ENCODE measurements at places on chromosomes 7 and 10.

- peaks cover 38% of the 10 kb centered on the region for H3K4me1 ChIP-seq
- H3K27me3 ChIP-seq = peaks cover 16% of the 10 kb centered on the region
- H3K36me3 ChIP-seq = peaks cover 27% of the 10 kb centered on the region
- H3K27ac ChIP-seq = no peak overlapping the region
Measured at GRCh38 chr7:37921876-37922275, 1.4 kb downstream of the EPDR1 start.

GRCh38 chr7:7512861-7513597 lies 22.6 kb downstream of the COL28A1 start:
- H3K4me3 ChIP-seq = no peak overlapping the region
- no peaks in the 10 kb centered on the region for H3K36me3 ChIP-seq
- H3K27me3 ChIP-seq = no peaks in the 10 kb centered on the region
- H3K27ac ChIP-seq = peak overlapping the region; percentile 45
- DNase-seq = peak; percentile 26

- H3K4me3 ChIP-seq = no peak overlapping the region
- no peaks in the 10 kb centered on the region for H3K27me3 ChIP-seq
- H3K27ac ChIP-seq = no peak overlapping the region
- no peaks in the 10 kb centered on the region for H3K4me1 ChIP-seq
Measured at GRCh38 chr10:22370320-22370719, 25.0 kb downstream of the SPAG6 start.

DNA sequence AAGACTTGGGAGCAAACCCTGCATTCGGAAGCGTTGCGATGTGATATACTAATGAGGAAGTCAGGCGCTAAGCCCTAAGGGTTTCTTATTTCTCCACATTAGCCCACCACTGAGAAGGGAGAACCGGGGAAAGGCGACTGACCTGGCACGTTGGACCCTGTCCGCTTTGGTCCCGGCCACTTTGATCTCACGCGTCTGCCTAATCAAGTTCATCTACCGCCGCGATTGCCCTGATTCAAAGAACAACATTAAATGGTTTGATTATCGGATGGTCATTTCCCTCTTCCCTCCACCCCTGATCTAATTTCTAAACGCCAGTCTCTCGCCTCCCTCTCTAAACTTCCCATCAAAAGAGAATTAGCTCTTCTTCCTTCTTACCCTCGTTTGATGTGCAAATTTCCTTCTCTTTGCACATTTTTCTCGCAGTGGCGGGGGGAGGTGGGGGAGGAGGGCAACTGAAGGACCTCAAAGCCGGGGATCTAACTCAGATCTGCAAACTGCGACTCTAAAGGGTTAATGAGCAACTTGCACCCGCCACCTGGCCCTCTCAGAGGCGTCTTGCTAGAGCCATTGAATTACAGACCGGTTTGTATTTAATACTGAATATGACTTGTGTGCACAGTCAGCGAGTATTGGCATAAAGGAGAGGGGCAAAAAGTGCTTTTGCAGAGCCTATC lies 687 bp upstream of the DKK1 start:
- H3K4me3 ChIP-seq = peak overlapping the region; percentile 87
- H3K27me3 ChIP-seq = no peaks in the 10 kb centered on the region
- peaks cover 43% of the 10 kb centered on the region for H3K4me1 ChIP-seq
- peak overlapping the region; percentile 74 for H3K27ac ChIP-seq
- DNase-seq = peak; percentile 37

DNA sequence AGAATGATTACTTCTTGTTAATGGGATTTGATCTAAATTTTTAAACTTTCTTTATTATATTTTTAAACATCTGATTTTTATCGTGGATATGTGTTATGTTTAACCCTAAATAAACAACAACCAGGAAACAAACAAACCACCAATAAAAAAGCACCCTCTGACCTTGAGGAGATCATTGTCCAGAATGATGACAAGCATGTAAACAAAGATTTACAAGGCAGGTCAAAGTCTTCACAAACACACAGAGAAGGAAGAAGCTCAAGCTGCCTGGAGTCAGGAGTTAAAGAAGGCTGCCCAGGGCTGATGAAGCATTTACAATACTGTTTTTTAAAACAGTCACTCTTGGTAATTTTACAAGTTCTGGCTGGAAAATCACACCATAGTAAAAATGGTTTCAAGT lies 31.0 kb upstream of the EGFR start:
- no peaks in the 10 kb centered on the region for H3K27me3 ChIP-seq
- no peak overlapping the region for H3K27ac ChIP-seq
- no peaks in the 10 kb centered on the region for H3K36me3 ChIP-seq
- peaks cover 25% of the 10 kb centered on the region for H3K4me1 ChIP-seq
- DNase-seq = no peak
- no peak overlapping the region for H3K4me3 ChIP-seq

DNA sequence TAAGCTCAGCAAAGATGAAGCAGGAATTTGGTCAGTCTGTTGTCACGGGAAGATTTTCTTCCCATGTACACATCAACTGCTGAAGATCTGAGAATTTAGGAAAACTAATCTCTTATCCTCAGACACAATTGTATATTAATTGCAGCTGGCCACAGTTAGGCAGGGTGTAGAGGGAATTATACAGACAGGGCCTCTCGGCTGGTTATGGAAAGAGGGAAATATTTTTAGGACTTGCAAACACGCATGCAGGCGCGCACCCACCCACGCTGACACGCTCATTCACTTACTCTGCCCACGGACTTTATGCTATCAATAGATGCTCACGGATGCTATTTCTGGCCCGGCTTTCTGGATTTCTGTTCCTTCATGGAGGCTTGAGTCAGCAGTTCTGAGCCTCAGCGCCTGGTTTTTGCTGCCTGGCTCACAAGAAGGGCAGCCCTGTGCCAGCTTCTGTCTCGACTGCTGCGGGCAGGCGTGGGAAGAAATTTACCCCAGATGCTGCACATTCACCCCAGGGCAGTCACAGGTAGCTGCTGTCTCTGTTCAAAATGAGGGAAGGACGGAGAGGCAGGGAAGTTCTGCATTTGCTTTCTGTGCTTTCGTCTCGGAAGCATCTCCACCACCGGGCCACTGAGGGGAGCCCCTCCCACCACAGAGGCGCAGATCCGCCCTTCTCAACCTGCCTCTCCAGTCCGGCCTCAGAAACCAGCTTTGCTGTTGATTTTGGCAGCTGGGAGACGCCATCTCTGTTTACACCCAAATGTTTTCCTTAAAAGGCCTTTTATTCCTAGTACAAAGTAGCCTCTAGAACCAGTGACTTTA lies 116.3 kb upstream of the BTBD16 start:
- no peaks in the 10 kb centered on the region for H3K36me3 ChIP-seq
- no peak overlapping the region for H3K27ac ChIP-seq
- no peaks in the 10 kb centered on the region for H3K27me3 ChIP-seq
- H3K4me3 ChIP-seq = no peak overlapping the region
- DNase-seq = no peak

DNA sequence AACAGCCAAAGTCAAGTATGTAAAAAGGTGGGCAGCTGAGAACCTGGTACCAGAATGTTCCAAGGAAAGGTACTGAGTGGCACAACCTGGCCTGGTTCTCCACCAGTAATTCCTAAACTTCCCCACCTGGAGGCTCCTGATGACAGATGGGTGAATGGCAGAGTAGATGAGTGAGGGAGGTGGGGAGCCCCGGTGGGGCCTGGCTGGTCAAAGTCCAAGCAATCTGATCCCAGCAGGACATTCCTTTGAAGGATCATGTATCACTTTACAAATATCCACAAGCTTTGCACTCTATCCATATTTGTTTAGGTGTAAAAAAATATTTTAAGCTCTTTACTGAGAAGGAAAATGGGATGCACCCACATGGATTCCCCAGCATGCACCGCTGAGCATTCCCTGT lies 250.2 kb downstream of the DPP6 start:
- no peaks in the 10 kb centered on the region for H3K4me1 ChIP-seq
- H3K27me3 ChIP-seq = no peaks in the 10 kb centered on the region
- H3K36me3 ChIP-seq = no peaks in the 10 kb centered on the region
- H3K27ac ChIP-seq = no peak overlapping the region
- no peak overlapping the region for H3K4me3 ChIP-seq
- DNase-seq = no peak

- no peaks in the 10 kb centered on the region for H3K27me3 ChIP-seq
- peak within 1 kb of the TSS; percentile 93 for H3K27ac ChIP-seq
- H3K36me3 ChIP-seq = peaks cover 23% of the 10 kb centered on the region
- peaks cover 9% of the 10 kb centered on the region for H3K4me1 ChIP-seq
Measured at GRCh38 chr7:156640257-156640948, at the start of gene RNF32. RNF32 (plus strand) TSS chr7:156640774; CDS start chr7:156643878, 3,104 bp downstream.

- no peaks in the 10 kb centered on the region for H3K36me3 ChIP-seq
- H3K4me1 ChIP-seq = no peaks in the 10 kb centered on the region
- H3K27me3 ChIP-seq = no peaks in the 10 kb centered on the region
- no peak for DNase-seq
Measured at GRCh38 chr7:136228171-136228570, 251.0 kb upstream of the MTPN start.

DNA sequence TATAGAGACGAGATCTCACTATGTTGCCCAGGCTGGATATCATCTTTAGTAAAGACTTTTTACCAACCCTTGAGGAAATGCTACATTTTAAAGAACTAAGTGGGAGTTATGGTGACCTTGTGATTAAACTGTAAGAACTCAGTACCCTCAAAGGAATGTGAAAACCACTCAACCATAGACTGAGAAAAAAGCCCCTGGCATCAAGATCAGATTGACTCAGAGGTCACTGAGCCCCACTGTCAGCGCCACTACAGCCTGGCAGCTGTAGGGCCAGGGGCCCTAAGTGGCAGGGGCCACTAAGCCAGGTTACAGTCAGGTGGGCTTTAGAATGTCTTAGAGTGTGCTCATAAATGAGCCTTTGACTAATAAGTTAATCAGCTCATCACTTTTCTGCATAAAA lies 55.9 kb downstream of the APBB1IP start:
- H3K27me3 ChIP-seq = no peaks in the 10 kb centered on the region
- no peaks in the 10 kb centered on the region for H3K36me3 ChIP-seq
- H3K27ac ChIP-seq = no peak overlapping the region
- peaks cover 25% of the 10 kb centered on the region for H3K4me1 ChIP-seq
- no peak for DNase-seq
- no peak overlapping the region for H3K4me3 ChIP-seq

DNA sequence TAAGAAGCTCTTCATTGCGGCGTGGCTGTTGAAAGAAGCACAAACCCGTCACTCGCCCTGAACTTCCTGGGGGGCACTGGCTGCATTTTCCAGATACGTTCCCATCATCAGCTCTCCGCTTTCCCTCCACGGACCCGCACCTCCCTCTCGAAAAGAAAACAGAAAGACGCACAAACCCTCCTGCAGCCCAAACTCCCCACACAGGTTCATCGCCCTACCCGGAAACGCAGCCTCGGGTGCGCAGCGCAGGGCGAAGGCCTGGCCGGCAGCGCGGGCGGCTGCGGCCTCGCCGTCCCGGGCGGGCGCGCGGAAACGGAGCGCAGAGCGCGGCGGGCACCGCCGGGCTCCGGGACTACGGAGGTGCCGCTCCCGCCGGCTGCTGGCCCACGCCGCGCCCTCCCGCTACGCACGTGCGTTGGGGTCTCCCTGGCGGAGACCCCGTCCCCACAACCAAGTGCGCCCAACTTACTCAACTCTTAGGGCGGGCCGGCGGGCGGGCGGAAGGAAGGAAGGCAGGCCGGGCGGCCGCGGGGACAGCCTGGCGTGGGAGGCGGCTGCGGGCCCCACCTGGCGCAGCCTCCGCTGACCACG lies 822 bp downstream of the ZNF800 start:
- no peaks in the 10 kb centered on the region for H3K27me3 ChIP-seq
- H3K4me1 ChIP-seq = peaks cover 29% of the 10 kb centered on the region
- peaks cover 50% of the 10 kb centered on the region for H3K36me3 ChIP-seq

DNA sequence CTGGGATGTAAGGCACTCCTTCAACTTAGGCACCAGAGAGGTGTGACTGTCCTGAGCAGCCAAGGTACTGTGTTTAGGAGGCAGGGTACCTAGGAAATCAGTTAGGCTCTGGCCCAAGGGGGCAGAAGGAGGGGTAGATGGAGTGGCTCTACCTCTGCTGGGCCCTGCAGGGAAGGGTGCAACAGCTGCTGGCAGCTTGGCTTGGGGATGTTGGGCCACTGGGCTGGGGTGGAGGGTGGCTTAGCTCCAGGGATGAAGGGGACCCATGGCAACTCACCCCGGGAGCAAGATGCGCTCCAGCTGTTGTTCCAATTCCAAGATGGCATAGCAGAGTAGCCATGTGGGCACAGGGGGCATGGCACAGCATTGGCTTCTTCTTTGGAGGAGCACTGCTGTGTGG lies 42.1 kb downstream of the NEURL1 start:
- no peak overlapping the region for H3K27ac ChIP-seq
- no peaks in the 10 kb centered on the region for H3K4me1 ChIP-seq
- no peak for DNase-seq
- H3K27me3 ChIP-seq = peaks cover 9% of the 10 kb centered on the region

- no peak for DNase-seq
- no peak overlapping the region for H3K4me3 ChIP-seq
- H3K27ac ChIP-seq = no peak overlapping the region
- H3K27me3 ChIP-seq = peaks cover 82% of the 10 kb centered on the region
Measured at GRCh38 chr10:79552143-79552542, 8.1 kb downstream of the SFTPA2 start.

DNA sequence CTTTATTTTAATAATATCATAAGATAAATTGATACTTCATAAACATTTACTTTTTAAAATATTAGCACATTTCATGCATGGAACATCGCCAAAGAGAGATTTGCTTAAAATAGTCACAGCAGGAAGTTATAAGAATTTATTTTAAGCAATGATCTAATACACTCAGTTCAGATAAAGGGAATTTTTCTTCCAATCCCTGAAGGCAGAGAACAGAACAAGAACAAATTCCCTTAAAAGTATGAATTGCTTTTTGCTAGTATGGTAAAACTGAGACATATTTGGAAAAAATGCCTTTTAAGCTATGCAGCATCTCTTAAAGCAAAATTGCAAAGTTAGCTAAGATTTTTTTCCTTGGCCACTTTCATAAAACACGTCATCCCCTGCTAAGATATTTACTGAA lies 91.0 kb downstream of the SEMA3D start:
- no peaks in the 10 kb centered on the region for H3K27me3 ChIP-seq
- H3K4me1 ChIP-seq = no peaks in the 10 kb centered on the region
- no peak overlapping the region for H3K4me3 ChIP-seq
- no peak for DNase-seq
- no peak overlapping the region for H3K27ac ChIP-seq

DNA sequence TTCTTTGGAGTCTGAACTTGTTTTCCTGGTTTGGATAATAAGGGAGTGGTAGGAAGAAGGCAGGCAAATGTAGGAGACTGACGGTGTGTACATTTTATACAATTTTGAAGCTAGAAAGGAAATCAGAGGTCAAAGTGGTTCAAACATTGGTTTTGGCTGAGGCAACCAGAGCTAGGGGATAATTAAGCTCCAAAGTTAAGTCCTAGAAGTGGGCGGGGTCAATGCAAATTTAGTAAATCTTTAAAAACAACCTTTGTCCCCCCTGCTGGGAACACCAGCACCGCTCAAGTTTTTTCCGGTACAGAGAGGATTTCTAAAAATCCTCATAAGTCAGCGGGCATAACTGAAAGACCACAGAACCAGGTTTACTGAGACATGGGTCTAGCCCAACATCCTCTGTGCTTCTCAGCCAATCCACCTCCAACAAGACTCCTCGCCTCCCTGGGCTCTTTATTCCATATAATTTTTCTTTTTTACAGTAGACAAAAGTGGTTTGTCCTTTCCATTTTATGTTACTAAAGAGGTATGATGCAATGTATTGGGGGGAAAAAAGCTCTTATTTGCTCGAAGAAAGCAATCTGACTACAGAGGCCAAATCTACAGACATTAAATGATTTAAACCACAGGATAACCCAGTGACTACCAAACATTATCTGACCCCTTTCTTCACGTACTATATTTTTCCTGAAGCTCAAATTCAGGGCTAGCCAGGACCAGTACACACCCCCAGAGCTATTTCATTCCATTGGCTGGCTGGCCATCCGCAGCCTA lies 1.6 kb downstream of the GLUD1 start:
- H3K4me3 ChIP-seq = peak overlapping the region; percentile 49
- DNase-seq = peak; percentile 55
- H3K36me3 ChIP-seq = peaks cover 39% of the 10 kb centered on the region
- peaks cover 9% of the 10 kb centered on the region for H3K4me1 ChIP-seq
- no peaks in the 10 kb centered on the region for H3K27me3 ChIP-seq

- no peak overlapping the region for H3K27ac ChIP-seq
- no peaks in the 10 kb centered on the region for H3K27me3 ChIP-seq
- H3K4me3 ChIP-seq = no peak overlapping the region
Measured at GRCh38 chr7:129950191-129950932, 2.4 kb downstream of the UBE2H start.
